ENCODE measurements at places on chromosomes 1 and 21. TPM values are rescaled to one million over a fixed set of nuclear protein-coding genes. Genes with fewer than 3 reads are reported as not detected.

PTGS2 gene
- 4.8 TPM for total RNA-seq

DNA sequence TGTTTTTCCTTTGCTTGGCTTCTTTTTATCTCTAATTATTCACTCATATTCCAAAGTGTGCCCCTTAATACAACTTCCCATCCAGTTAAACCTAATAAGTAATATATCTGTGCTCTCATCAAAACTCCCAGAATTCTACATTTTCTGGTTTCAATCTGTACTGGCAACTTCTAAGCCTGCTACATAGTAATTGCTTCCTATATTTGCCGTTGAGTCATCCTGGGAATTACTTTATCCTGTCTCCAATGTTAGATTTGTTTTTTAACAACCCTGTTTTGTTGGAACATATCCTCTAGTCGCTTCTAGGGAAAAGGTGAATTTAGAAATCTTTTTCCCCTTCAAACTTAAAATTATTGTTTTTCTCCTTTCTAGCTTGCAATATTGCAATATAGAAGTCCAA is 620.5 kb upstream of the PKN2 start:
- no peak overlapping the region for H3K4me3 ChIP-seq
- no peaks in the 10 kb centered on the region for H3K36me3 ChIP-seq
- peak; percentile 14 for DNase-seq
- no peaks in the 10 kb centered on the region for H3K4me1 ChIP-seq

DNA sequence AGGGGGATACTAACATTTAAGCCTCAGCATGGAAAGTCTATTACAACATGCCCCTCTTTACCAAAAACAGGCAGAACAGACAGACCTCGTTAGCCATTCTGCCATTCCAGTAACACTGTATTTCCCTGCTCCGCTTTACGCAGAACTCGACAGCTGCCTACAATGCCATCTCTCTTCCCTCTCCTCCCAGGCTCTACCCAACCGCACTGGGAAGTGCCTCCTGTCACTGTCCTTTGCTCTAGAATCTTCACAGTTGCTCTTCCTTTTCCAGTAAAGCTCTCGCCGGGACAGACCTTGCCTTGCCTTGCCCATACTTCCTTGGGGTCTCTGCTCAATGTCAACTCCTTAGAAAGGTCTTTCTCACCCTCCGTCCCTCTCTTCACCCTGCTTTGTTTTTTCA is 22.8 kb downstream of the COA6 start:
- H3K4me1 ChIP-seq: no peaks in the 10 kb centered on the region
- no peak for DNase-seq
- H3K27ac ChIP-seq: no peak overlapping the region
- peaks cover 4% of the 10 kb centered on the region for H3K36me3 ChIP-seq
- no peaks in the 10 kb centered on the region for H3K27me3 ChIP-seq

DNA sequence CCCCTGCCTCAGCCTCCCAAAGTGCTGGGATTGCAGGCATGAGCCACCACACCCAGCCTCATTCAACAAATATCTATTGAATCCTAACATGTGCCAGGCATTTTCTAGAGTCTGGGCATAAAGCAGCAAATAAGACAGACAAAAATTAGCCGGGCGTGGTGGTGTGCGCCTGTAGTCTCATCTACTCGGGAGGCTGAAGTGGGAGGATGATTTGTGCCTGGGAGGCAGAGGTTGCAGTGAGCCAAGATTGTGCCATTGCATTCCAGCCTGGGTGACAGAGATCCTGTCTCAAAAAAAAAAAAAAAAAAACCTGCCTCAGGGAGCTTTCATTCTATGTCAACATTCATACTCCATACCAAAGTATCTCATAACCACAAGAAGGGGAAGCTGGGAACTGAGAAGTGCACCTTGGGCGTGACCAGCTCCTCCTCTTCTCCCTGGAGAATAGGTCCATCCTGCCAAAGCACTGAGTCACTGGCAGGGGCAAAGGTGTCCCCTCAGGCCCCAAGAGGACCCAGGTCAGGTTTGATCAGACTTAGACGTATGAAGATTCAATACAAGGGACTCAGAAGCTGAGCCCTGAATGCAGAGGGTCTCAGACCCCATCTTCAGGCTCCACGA is 36.8 kb upstream of the PPP1R15B start:
- H3K4me1 ChIP-seq: no peaks in the 10 kb centered on the region
- H3K36me3 ChIP-seq: peaks cover 10% of the 10 kb centered on the region
- H3K27me3 ChIP-seq: no peaks in the 10 kb centered on the region
- no peak overlapping the region for H3K27ac ChIP-seq

CRYAA gene
- total RNA-seq: not detected

- H3K27ac ChIP-seq: no peak overlapping the region
- peaks cover 59% of the 10 kb centered on the region for H3K27me3 ChIP-seq
- H3K4me1 ChIP-seq: peaks cover 19% of the 10 kb centered on the region
- no peak overlapping the region for H3K4me3 ChIP-seq
These were observed 2.9 kb upstream of the EFNA1 start for GRCh38 chr1:155124503-155125463.

MARCKSL1 gene
- total RNA-seq: 34.7 TPM

C1orf167 gene
- total RNA-seq: 0.28 TPM

GRCh38 chr1:2469103-2469940 is 6.8 kb upstream of the PLCH2 start:
- DNase-seq: no peak
- no peak overlapping the region for H3K27ac ChIP-seq
- peaks cover 44% of the 10 kb centered on the region for H3K27me3 ChIP-seq

DNA sequence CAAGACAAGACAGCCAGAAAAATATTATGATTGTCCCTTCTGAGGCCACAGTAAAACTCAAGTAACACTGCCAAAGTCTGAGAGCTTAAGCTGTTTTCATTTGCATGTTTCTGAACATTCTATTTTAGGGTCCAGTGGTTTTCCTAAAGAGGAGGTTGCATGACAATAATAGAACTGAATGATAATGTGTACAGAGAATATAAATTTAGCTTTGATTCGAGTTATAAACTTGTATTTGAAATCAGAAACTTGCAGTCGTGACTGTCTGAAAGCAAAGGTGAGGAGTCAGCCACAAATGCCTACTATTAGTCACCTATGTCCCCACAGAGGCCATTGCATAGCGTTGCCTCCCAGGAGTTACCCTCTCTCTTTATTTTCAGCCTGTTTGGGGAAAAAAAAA is 363.1 kb upstream of the ADGRL2 start:
- no peak overlapping the region for H3K4me3 ChIP-seq
- H3K27me3 ChIP-seq: no peaks in the 10 kb centered on the region
- H3K36me3 ChIP-seq: no peaks in the 10 kb centered on the region

RCSD1 gene
- not detected for total RNA-seq

SMIM1 gene
- 0.90 TPM for total RNA-seq

DNA sequence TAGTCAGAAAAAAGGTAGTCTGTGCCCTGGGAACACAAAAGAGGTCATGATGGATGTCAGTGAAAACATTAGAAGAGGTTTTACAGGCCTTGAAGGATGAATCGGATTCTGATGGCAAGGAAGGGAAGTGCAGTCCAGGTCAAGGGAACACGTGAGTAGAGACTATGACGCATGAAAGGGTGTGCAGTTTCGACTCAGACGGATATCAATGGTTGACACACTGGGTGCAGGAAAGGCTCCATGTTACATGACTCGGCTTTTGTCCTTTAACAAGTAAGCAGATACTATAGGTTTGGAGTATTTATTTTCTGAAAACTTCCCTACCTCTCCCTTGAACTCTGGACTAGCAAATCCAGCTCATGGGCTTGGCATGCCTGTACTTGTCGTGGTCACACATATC is 55.3 kb downstream of the SEC16B start:
- no peak overlapping the region for H3K4me3 ChIP-seq
- H3K4me1 ChIP-seq: peaks cover 5% of the 10 kb centered on the region
- H3K27ac ChIP-seq: no peak overlapping the region
- no peaks in the 10 kb centered on the region for H3K27me3 ChIP-seq

RSPO1 gene
- total RNA-seq: not detected
